ENCODE measurements at places on chromosomes 16 and 17. TPM values are rescaled to one million over a fixed set of nuclear protein-coding genes. Genes with fewer than 3 reads are reported as not detected.

HOXB6 gene
- not detected for polyA plus RNA-seq

CNTNAP1 gene
- not detected for polyA plus RNA-seq

OTOA gene
- polyA plus RNA-seq: not detected

CCDC92B gene
- polyA plus RNA-seq: not detected

TBC1D3 gene
- polyA plus RNA-seq: not detected

ALOX15 gene
- polyA plus RNA-seq: not detected

CDH1 gene
- not detected for polyA plus RNA-seq

TM4SF5 gene
- polyA plus RNA-seq: not detected

MYH13 gene
- not detected for polyA plus RNA-seq
